ENCODE measurements at places on chromosomes 6 and 20.

- DNase-seq = peak; percentile 22
Measured at GRCh38 chr6:9140172-9140571, 704.8 kb upstream of the SLC35B3 start.

DNA sequence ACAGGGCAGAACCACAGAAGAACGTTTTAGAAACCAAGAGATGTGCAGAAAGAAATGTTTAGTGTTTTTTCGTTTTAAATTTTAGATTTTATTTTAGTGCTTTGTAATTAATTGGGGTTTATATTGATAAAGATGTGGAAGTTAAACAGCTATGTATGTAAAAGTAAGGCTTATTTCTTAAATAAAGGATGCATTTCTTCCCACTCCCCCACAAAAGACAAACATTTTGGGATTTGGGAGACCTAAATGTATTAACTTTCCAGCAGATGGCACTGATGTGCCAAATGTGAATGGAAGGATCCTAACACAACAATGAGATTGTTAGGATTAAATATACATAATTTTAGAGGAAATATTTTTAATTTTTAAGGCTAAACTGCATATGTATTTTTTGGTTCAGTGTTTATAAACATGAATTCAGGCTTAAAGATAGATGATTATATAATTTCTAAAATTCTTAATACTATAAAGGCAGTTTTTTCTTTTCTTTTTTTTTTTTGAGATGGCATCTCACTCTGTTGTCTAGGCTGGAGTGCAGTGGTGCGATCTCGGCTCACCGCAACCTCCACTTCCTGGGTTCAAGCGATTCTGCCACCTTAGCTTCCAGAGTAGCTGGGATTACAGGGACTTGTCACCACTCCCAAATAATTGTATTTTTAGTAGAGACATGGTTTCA, 12.0 kb downstream of the PFDN4 start:
- peak; percentile 28 for DNase-seq

GRCh38 chr6:137810554-137811120, 56.4 kb upstream of the TNFAIP3 start:
- DNase-seq = no peak

DNA sequence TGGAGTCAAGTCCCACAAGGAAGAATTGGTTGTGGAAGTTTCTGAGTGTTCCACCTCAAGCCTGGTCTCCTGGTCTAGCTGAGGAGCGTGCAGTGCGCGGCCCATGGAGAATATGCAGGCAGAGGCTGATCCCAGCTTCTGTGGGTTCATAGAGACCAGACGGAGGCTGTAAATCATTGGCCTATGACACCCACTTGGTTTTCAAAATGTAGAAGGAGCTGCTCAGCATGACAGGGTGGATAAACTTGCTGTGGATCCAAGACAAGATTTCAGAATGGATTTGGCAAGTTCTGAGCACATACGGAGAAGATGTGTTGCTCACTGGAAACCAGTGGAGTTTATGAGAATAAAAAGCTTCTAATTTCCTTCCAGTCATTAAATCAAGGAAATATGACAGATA, 744 bp downstream of the KIF25 start:
- DNase-seq = no peak

DNA sequence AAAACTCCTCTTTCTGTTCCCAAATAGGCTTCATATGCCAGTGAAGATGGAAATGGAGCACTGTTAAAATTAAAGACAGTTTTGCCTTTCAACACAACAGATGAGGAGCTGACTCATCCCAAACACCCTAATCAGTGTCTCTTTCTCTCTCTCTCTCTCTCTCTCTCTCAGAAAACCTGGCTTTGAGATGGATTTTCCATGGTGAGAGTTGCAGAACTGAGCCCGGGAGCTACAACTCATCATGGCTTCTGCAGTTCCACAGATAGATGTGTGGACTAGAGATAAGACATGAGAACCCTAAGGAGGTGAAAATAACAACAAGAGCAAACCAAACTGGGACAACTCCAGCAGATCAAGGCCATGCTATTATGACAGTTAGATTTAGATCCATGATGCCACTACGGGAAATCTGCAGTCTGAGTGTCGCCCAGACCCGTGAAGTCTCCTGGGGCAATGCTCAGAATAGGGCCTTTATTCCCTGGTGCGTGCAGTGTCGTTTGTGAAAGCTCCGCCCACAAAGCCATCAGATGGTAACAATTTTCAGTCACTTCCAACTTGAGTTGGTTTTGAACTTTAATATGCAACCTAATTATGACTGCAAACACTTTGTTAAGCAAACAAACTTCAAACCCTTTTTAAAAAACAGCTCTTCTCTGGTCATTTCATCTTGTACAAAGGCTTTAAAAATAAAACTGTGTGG, 338.2 kb upstream of the PREP start:
- DNase-seq = no peak

DNA sequence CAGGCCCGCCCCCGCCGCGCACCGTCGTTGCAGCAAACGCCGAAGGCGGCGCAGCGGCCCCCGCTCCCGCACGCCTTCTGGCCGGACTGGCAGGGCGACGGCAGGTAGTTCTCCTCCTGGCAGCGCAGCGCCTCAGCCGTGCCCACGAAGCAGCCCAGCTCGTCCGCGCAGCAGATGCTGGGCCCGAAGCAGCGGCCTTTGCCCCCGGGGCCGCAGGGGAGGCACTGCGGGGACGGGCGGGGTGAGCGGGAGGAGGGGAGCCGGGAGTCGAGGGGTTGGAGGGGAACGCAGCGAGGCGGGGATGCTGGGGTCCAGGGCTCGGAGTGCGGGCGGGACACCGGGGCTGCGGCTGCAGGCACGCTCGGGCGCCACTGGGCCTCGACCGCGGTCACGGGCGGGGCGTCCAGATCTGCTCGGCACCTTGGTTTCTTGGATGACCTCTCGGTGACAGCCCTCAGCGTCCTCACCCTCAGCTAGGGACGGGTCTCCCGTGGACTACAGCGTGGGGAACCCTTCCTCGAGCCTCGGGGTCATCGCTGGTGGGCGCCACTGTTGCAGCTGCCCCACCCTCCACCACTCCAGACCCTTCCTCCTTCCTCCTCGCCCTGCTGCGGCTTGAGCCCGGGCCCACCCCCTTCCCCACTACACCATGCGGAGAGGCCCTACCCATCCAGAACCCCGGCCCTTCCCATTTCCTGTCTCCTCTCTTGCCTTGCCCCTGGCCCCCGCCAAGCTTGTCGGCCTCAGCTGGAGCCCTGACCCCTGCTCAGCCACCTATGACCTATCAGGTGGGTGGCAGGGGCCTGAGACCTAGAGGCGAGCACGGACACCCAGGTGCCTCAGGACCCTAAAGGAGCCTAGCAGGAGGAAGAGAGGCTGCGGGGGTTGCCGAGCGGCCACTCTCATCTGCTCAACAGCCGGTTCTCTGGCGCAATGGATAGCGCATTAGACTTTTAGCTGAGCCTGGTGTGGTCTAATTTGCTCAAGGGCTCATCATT, 1.3 kb downstream of the AVP start:
- no peak for DNase-seq

- DNase-seq = no peak
Measured at GRCh38 chr20:51412951-51413481, 129.5 kb downstream of the NFATC2 start.

- no peak for DNase-seq
Measured at GRCh38 chr20:59955131-59955796, 3.0 kb upstream of the CDH26 start.

GRCh38 chr20:36155629-36155971, 1.1 kb downstream of the EPB41L1 start:
- no peak for DNase-seq

DNA sequence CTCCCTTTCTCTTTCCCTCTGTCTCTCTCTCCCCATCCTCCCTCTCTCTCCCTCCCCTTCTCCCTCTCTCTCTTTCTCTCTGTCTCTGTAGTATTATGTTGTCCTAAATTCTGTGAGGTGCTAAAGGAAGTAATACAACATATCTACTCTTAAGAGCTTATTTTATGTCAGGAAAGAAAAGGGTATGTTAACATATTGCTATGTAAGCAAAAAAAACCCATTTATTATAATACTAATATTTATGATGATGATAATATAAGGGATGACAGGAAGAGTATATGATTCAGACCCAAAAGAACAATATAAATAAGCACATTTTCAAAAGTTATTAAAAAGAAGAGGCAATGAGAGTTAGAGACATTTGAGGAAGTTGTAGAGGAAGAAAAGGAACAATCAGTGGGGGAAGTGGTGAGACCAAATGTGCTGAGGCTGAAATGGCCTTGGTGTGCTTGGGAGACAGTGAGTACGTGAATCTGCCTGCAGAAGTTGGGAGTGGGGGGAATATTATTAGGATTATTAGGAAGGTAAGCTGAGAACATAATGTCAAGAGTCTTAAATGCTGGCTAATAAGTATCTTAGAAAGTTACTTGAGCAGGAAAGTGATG, 303.6 kb upstream of the FERMT1 start:
- DNase-seq = no peak

GRCh38 chr6:107642095-107642860, 152.4 kb downstream of the SOBP start:
- DNase-seq = no peak

DNA sequence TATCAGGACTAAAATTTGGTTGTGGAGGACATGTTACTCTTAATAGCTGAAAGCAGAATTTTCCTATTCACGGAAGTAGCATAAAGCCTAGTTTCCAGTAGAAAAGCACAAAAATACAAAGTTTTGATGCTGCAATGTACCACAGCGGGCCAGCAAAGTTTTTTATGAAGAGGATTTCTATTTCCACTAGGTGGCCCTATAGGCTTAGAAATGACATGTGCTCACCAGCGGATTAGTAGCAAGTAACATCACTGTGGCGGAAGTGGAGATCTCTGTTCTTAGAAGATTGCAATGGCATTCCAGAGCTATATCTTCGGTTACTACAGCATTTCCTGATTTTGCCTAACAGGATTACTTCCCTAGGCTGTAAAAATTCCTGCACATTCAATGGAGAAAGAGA, 1219.0 kb upstream of the EYS start:
- DNase-seq = no peak

DNA sequence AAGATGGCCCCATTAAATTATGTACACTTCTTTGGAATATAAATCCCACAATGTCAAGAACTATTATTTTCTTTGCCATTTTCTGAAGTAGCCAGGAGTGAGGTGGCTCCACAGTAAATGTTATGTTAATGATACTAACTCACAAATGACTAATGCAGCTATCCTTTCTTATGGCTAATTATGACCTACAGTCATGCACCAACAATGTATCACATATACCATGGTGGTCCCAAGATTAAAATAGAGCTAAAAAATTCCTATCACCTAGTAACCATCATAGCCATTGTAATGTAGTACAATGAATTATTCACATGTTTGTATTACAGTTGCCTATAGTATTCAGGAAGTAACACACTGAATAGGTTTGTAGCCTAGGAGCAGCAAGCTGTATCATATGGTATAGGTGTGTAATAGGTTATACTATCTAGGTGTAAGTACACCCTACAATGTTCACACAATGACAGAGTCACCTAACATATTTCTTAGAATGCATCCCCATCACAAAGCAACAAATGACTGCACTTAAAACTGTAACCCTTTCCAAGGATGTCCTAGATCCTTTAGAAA, 15.3 kb downstream of the ECHDC1 start:
- DNase-seq = peak; percentile 17

DNA sequence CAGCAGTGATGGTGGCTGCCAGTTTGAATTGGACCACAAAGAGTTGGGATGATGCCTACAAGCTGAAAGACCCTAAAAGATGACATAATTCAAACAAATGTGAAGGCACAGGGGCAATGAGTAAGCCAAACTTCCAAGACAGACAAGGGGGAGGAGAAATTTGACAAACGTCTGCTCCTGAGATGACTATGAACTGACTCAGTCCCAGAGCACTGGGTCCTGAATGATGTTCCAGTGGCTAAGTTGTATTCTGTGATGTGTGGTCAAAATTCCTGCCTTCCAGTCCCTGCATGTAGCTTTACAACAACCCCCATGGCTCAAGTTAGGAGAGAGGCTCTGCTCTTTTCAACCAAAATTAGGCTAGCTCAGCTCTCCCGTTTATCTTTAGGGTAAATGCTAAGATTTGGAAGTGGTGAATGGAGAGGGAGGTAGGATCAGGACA, 86.1 kb upstream of the SIRPA start:
- peak; percentile 96 for DNase-seq

- no peak for DNase-seq
Measured at GRCh38 chr6:146339716-146340115, 203.9 kb upstream of the RAB32 start.

DNA sequence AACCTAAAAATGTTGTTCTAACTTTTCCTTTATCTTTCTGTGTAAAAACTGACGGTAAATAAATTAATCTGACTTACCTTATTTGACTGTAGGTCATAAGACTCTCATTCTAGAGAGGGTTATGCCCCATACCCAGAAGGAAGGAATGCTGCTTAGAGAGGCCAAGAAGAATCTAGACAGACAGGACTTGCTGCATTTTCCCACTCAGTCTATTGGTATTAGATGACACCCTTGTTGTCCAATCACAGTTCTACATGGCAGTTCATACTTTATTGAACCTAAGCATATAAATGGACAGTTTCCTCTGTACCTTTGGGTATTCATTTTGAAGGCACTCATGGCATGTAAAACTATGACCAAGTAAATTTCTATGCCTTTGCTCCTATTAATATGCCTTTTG, 359.6 kb upstream of the ID4 start:
- peak; percentile 39 for DNase-seq

DNA sequence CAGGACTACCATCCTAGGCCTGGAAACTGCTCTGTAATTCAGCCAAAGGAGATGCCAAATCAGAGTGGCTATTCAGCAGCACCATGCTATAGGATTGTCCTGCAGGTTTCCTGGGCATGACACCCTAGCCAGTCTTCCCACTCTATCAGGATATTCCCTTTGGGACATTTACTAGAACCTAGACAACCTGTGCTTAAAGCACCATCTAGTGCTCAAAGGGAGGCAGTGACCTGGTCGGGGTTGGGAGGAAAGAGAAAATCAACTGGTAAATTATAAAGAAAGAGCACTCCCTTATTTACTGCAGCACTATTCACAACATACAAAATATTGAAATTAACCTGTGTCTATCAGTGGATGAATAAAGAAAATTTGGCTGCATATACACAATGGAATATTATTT, 67.2 kb upstream of the SMLR1 start:
- DNase-seq = peak; percentile 47

GRCh38 chr6:163536770-163537169, 122.3 kb downstream of the QKI start:
- DNase-seq = peak; percentile 22

DNA sequence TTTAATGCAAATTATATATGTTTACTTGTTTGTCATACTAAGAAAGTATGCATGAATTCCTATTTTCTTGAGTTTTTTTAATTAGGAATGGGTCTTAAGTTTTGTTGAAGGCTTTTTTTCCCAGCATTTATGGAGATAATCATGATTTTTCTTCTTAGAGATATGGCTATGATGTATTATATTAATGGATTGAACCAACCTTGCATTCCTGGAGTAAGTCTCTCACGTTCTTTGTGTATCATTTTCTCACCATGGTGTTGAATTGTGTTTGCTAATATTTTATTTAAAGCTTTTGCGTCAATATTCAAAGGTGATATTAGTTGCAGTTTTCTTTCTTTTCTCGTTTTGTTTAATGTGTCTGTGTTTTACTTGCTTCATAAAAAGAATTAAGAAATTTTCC, 48.4 kb upstream of the SLC35D3 start:
- DNase-seq = no peak

DNA sequence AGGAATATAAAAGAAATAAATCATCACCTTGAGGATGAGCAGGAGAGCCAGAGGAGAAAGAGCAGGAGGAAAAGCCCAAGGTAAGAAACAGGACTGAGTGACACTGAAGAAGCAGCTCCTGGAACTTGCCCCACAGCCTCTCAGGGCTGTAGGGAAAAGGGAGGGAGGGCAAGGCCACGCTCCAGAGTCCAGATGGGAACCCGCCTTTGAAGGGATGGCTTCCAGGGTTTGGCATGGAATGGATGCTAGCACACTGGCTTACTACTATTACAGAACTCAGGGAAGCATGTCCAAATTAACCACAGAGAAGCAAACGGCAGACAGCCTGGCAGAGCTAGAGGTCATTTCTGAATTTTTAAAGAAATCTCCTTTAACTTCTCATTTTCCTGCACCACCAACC, 26.8 kb downstream of the RALGAPA2 start:
- DNase-seq = no peak

All from mammary epithelial cell (primary cell).